ENCODE measurements at places on chromosomes 16 and 17. TPM values are rescaled to one million over a fixed set of nuclear protein-coding genes. Genes with fewer than 3 reads are reported as not detected.

Gene DVL2
- total RNA-seq = 32.5 TPM

Gene CPHXL2
- not detected for total RNA-seq

Gene MYO15B
- total RNA-seq = 63.8 TPM

Gene UTS2R
- not detected for total RNA-seq

Gene AURKB
- total RNA-seq = 169 TPM

Gene PERCC1
- total RNA-seq = not detected

Gene SRCIN1
- total RNA-seq = 2.4 TPM

Gene CACNA1H
- total RNA-seq = 14.7 TPM

Gene GPRC5C
- 85.4 TPM for total RNA-seq

Gene SCNN1B
- total RNA-seq = 0.18 TPM

Gene SMIM36
- total RNA-seq = not detected

Gene PHKG2
- total RNA-seq = 23.3 TPM

Gene PLA2G15
- 16.1 TPM for total RNA-seq

Gene STAT3
- 77.1 TPM for total RNA-seq

Gene ZNF598
- total RNA-seq = 60.7 TPM

Gene ASPHD1
- 30.7 TPM for total RNA-seq

Gene PPY
- 0.22 TPM for total RNA-seq

Gene TBC1D3E
- not detected for total RNA-seq

Gene MMP2
- total RNA-seq = 13.6 TPM

Gene TPSD1
- not detected for total RNA-seq

Gene FGF11
- 1.1 TPM for total RNA-seq

Gene ERN1
- 3.5 TPM for total RNA-seq

Gene KRTAP9-1
- total RNA-seq = not detected

Gene AATF
- total RNA-seq = 157 TPM

Gene TBX21
- 0.09 TPM for total RNA-seq

Gene ABCA5
- 2.9 TPM for total RNA-seq

Gene MOSMO
- 10.5 TPM for total RNA-seq

Gene TOP2A
- 206 TPM for total RNA-seq

Gene SDR42E1
- 1.4 TPM for total RNA-seq

Gene CES1
- total RNA-seq = 30.1 TPM

Gene ZNF597
- 1.1 TPM for total RNA-seq

Gene NPIPB6
- 2.0 TPM for total RNA-seq

Gene ABCC6
- 1.4 TPM for total RNA-seq

Gene MMP28
- total RNA-seq = 9.7 TPM
